Natural killer cell treated with Interleukin-12 subunit alpha and Interleukin-12 subunit beta and Interleukin-15 and Interleukin-18, amount 100 ng/mL, for 72 hours (primary cell): ENCODE measurements at places on chromosomes 1 and 21. TPM values are rescaled to one million over a fixed set of nuclear protein-coding genes. Genes with fewer than 3 reads are reported as not detected.

GRCh38 chr1:80225510-80225909 is 1219.0 kb upstream of the ADGRL4 start:
- peaks cover 5% of the 10 kb centered on the region for H3K36me3 ChIP-seq
- H3K4me1 ChIP-seq, result no peaks in the 10 kb centered on the region
- DNase-seq, result no peak
- H3K27ac ChIP-seq, result no peak overlapping the region
- H3K4me3 ChIP-seq, result no peak overlapping the region

- no peak overlapping the region for H3K27ac ChIP-seq
- H3K36me3 ChIP-seq, result no peaks in the 10 kb centered on the region
- H3K27me3 ChIP-seq, result peaks cover 44% of the 10 kb centered on the region
- H3K4me3 ChIP-seq, result no peak overlapping the region
- DNase-seq, result no peak
Observed at GRCh38 chr1:156448134-156448967, 52.2 kb downstream of the MEF2D start.

GRCh38 chr21:31594279-31594678 is 65.2 kb upstream of the SOD1 start:
- no peaks in the 10 kb centered on the region for H3K4me1 ChIP-seq
- H3K36me3 ChIP-seq, result no peaks in the 10 kb centered on the region
- DNase-seq, result no peak
- H3K27ac ChIP-seq, result no peak overlapping the region
- H3K27me3 ChIP-seq, result peaks cover 3% of the 10 kb centered on the region
- H3K4me3 ChIP-seq, result no peak overlapping the region

KRTAP23-1 gene
- not detected for total RNA-seq

- DNase-seq, result no peak
- H3K27ac ChIP-seq, result no peak overlapping the region
- H3K27me3 ChIP-seq, result no peaks in the 10 kb centered on the region
- no peak overlapping the region for H3K4me3 ChIP-seq
Observed at GRCh38 chr1:8525216-8525557, 207.3 kb downstream of the SLC45A1 start.

DNA sequence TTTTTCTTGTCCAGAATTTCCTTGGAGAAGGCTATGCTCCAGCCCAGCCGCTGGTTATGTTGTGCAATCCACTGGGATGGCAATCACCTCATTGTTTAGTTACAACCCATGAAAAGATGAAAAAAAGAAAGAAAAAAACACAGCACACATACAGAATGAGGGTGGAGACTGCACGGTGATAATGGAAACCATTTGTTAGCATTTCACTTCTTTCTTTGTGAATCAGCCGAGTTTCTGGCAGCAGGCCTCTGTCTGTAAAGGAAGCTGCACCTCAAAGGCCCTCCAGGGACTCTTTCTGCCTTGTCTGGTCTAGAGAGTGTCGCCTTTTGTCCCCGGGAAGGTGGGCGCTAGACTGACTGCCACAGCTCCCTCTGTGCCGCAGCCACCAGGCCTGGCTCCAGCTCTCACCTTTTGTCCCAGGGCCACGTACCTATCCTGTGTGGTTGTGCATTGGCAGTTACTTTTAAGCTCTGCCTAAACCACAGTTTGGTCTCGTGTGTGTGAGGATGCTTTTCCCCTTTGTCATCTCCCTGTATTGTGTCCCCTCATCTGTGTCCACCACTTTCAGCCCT is 35.6 kb downstream of the NGF start:
- no peaks in the 10 kb centered on the region for H3K4me1 ChIP-seq
- no peak overlapping the region for H3K27ac ChIP-seq
- peaks cover 8% of the 10 kb centered on the region for H3K27me3 ChIP-seq
- no peaks in the 10 kb centered on the region for H3K36me3 ChIP-seq
- no peak for DNase-seq

GRCh38 chr1:164735315-164736052 is 176.5 kb downstream of the PBX1 start:
- H3K4me3 ChIP-seq, result no peak overlapping the region
- H3K36me3 ChIP-seq, result no peaks in the 10 kb centered on the region
- no peak for DNase-seq

- no peak overlapping the region for H3K27ac ChIP-seq
- H3K4me3 ChIP-seq, result no peak overlapping the region
- H3K27me3 ChIP-seq, result peaks cover 2% of the 10 kb centered on the region
- no peak for DNase-seq
- H3K4me1 ChIP-seq, result no peaks in the 10 kb centered on the region
Observed at GRCh38 chr1:199422206-199422605, 605.3 kb upstream of the NR5A2 start.

GRCh38 chr1:89802051-89802450 is 18.8 kb upstream of the LRRC8D start:
- no peak for DNase-seq
- H3K4me3 ChIP-seq, result no peak overlapping the region
- no peaks in the 10 kb centered on the region for H3K27me3 ChIP-seq

DNA sequence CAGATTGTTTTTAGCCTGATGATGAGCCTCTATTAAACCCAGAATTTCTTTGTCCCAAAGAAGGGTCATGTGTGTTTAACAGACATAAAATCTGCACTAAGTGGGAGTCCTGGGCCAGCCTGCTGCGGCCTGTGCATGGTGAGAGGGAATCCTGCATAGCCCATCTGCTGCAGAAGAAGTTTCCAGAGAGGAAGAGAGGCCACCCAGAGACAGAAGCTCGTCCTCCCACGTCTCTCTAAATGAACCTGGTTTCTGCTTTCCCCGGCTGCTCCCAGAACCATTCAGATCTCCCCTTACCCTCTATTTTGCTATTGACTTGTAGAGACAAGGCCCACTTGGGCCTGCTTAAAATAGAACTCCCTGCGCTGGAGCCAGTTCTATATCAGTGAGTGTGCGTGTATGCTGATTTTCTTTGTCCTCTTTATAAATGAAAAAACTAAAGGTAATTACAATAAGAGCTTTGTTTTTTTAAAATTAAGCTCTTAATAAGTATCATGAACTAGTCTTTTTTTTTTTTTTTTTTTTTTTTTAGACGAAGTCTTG is 142.8 kb upstream of the RAB4A start:
- H3K27me3 ChIP-seq, result peaks cover 21% of the 10 kb centered on the region
- no peak overlapping the region for H3K27ac ChIP-seq
- peaks cover 54% of the 10 kb centered on the region for H3K4me1 ChIP-seq
- peak overlapping the region; percentile 9 for H3K4me3 ChIP-seq

DNA sequence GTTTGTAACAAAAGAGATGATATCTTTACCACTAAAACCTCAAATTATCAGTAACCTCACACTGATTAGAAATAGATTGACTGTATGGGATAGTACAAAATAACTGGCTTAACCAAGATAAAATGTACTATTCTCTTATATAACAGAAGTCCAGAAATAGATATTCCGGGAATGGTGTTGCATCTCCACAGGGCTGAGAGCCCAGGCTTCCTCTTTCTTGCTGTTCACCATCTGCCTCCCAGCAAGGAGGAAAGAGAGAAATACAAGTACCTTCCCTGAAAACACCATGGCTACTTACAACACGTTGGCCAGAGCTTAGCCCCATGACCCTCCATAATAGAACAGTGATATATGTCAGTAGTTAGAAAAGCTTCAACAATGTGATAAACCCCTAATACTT is 47.0 kb upstream of the KCNK1 start:
- DNase-seq, result no peak
- peaks cover 6% of the 10 kb centered on the region for H3K36me3 ChIP-seq
- no peak overlapping the region for H3K27ac ChIP-seq
- H3K27me3 ChIP-seq, result no peaks in the 10 kb centered on the region

DNA sequence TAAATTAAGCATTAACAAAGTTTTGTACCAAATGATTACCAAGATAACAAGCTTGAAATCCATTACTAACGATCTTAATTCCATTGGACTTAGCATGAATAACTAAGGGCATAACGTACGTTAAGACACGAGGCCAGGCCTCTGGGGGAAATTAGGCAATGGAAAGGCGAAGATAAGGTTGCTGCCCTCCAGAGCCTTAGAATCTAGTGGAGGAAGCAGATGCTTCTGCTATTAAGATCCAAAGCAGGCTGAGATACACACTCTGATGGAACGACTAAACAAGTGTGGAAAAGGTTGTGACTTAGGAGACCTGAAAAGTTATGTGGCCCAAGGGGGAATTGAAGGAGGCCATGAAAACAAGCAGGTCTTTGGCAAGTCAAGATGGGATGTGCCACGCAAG is 6.0 kb downstream of the AKNAD1 start:
- no peak overlapping the region for H3K27ac ChIP-seq
- peaks cover 6% of the 10 kb centered on the region for H3K4me1 ChIP-seq
- no peak overlapping the region for H3K4me3 ChIP-seq
- DNase-seq, result no peak
- H3K36me3 ChIP-seq, result no peaks in the 10 kb centered on the region
- H3K27me3 ChIP-seq, result peaks cover 15% of the 10 kb centered on the region

GRCh38 chr1:43510621-43511020 is 20.1 kb upstream of the PTPRF start:
- peaks cover 2% of the 10 kb centered on the region for H3K4me1 ChIP-seq
- no peak overlapping the region for H3K4me3 ChIP-seq
- no peaks in the 10 kb centered on the region for H3K36me3 ChIP-seq
- no peak for DNase-seq
- no peak overlapping the region for H3K27ac ChIP-seq

- DNase-seq, result no peak
- H3K4me3 ChIP-seq, result no peak overlapping the region
- H3K4me1 ChIP-seq, result no peaks in the 10 kb centered on the region
- no peaks in the 10 kb centered on the region for H3K36me3 ChIP-seq
- H3K27ac ChIP-seq, result no peak overlapping the region
- peaks cover 11% of the 10 kb centered on the region for H3K27me3 ChIP-seq
Observed at GRCh38 chr1:183375381-183375780, 42.8 kb downstream of the NMNAT2 start.

GRCh38 chr1:167752219-167752985 is 30.6 kb downstream of the MPZL1 start:
- no peak for DNase-seq
- H3K4me3 ChIP-seq, result no peak overlapping the region
- no peaks in the 10 kb centered on the region for H3K36me3 ChIP-seq
- H3K27ac ChIP-seq, result peak overlapping the region; percentile 3
- peaks cover 6% of the 10 kb centered on the region for H3K4me1 ChIP-seq
- H3K27me3 ChIP-seq, result peaks cover 3% of the 10 kb centered on the region

DNA sequence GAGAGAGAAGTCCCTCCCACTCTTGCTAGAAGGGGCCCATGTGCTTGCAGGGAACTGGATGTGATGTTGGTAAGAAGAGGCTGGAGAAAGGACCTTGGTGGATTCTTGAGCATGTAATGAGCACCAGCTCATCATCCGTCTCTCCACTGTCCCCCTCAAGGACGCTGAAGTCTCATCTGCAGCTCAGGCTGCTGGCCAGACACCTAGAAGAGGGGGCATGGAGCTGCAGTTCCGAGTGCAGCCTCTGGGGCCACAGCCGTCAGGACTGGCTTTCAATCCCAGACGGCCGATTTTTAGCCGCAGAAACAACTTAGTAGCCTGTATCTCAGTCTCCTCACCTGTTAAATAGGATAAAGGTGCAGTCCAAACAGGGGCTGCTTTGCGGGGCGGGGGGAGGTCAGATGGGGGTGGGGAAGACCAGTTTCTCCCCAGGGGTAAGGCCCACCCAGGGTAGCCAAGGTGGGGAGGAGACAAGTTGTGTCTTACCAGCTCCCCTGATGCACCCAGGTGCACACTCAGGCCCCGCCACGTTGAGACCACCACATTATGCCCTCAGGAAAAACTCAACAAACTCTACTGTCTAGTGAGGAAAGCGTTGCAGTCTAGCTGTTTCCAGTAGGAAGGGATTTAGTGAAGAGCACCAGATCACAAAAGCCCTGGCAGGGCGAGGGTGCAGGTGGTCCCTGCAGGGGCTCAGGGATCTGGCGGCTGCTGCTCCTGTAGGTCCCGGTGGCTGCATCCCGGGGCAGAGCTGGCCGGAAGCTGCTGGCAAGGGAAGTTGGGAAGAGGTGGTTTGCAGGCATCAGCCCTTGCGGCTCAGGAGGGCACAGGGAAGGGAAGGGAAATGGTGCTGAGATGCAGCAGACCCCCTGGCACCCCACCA is 29.5 kb downstream of the LDLRAP1 start:
- H3K36me3 ChIP-seq, result no peaks in the 10 kb centered on the region
- peaks cover 9% of the 10 kb centered on the region for H3K4me1 ChIP-seq
- no peak for DNase-seq
- H3K4me3 ChIP-seq, result no peak overlapping the region
- peaks cover 3% of the 10 kb centered on the region for H3K27me3 ChIP-seq

GRCh38 chr1:7519181-7519860 is 251.8 kb upstream of the VAMP3 start:
- H3K36me3 ChIP-seq, result no peaks in the 10 kb centered on the region
- H3K27me3 ChIP-seq, result peaks cover 3% of the 10 kb centered on the region
- H3K27ac ChIP-seq, result no peak overlapping the region
- H3K4me3 ChIP-seq, result no peak overlapping the region
- DNase-seq, result no peak

DNA sequence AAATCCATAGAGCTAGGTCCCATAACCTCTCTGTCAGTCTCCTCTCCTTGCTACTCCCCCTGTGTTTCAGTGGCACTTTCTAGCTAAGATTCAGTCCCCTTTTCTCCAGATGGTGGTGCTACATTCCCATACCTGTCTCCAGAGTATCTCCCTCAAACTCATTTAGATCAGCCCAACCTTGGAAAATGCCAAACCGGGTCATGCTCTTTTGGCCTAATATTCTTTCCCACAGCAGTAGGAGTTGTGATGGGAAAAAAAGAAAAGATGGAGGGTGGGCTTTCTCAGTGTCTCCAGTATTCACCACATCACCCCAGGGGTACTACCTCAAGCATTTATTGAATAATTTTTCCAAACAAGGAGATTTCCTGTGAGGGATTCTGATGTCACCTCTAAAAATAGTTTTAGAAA is 3.2 kb upstream of the RXFP4 start:
- DNase-seq, result peak; percentile 61
- no peaks in the 10 kb centered on the region for H3K36me3 ChIP-seq
- H3K27ac ChIP-seq, result peak overlapping the region; percentile 4
- H3K27me3 ChIP-seq, result no peaks in the 10 kb centered on the region

- no peaks in the 10 kb centered on the region for H3K27me3 ChIP-seq
- no peak for DNase-seq
- no peaks in the 10 kb centered on the region for H3K36me3 ChIP-seq
- no peak overlapping the region for H3K4me3 ChIP-seq
- H3K27ac ChIP-seq, result no peak overlapping the region
Observed at GRCh38 chr1:7507285-7508019, 263.6 kb upstream of the VAMP3 start.

DNA sequence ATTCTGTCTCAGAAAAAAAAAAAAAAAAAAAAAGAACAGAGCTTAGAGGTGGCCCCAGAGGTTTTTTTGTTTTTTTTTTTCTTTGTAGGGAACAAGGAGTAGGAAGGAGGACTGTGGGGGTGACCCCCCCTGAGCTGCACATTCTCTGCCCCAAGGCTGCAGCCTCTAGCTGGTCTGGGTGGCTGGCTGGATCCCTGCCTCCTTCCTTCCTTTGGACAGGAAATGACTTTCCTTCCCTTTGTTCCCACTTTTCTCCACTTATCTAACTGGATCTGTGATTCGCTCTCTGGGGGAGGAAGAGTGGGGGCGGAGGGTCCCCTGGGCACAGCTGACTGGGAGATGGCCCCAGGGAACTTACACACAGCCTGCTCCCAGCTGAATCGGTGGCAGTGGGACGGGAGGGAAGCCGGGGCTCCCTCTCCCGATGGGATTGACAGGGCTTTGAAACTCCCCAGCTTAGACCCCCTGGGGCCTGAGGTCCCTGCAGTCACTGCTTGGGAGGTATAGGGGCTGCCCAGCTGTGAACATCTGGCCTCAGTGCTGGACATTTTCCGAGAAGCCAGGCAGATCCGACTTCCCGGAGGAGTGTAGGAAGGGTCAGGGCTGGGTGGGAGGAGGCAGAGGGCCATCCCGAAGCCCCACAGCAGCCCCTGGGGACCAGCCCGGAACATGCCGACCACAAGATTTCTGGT is 2.1 kb downstream of the FBLIM1 start:
- peaks cover 34% of the 10 kb centered on the region for H3K27me3 ChIP-seq
- H3K4me1 ChIP-seq, result peaks cover 6% of the 10 kb centered on the region
- no peak for DNase-seq
- H3K4me3 ChIP-seq, result no peak overlapping the region
- H3K27ac ChIP-seq, result no peak overlapping the region
- no peaks in the 10 kb centered on the region for H3K36me3 ChIP-seq
